ENCODE measurements at places on chromosomes 1 and 21.

DNA sequence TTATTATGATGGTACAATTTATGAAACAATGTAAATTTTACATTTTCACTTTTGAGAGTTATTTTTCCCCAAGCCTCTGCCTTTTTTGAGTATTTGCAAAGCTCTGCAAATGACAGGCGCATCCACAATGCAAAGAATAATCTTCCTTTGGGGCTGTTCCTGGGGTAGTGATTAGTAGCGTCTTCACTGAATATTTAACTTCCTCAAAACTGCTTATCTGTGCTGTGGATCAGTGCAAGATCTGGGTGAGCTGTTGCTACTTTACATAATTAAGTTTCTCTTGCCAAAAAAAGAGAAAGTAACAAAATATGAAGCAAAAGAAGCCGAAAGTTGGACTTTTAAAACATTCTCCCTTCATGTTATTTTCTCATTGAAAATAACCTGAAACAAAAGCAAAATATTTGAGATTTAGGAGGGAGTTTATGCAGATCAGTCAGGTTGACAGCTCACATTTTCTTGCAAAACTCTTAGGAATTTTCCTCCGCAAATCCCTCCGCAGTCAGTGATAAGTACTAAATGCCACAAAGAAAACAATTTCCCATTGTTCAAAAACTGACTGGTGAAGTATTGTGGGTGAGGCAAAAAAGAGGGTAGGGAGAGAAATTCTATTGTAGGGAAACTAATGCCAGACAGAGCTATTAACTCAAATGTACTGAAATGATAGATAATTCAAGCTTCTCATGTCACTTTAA is 276.4 kb upstream of the B3GALT2 start:
- no peak for DNase-seq

DNA sequence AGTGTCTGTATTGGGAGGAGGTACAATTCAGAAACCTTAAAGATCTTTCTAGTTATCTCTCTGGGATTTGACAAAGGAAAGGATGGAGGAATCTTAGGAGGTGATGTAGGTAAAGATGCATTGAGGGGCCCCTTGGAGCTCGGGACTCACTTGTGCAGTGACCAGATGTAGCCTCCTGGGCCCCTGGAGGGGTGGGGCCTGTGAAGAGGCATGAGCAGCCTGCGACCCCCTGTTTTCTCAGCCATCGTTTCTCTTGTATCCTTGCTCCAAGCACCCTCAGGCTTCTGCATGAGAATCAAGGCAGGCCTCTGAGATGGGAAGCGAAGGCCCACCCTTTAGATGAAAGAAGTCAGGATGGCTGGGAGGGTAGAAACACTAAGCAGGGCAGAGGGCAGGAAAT is 39.6 kb downstream of the LGR6 start:
- no peak for DNase-seq

DNA sequence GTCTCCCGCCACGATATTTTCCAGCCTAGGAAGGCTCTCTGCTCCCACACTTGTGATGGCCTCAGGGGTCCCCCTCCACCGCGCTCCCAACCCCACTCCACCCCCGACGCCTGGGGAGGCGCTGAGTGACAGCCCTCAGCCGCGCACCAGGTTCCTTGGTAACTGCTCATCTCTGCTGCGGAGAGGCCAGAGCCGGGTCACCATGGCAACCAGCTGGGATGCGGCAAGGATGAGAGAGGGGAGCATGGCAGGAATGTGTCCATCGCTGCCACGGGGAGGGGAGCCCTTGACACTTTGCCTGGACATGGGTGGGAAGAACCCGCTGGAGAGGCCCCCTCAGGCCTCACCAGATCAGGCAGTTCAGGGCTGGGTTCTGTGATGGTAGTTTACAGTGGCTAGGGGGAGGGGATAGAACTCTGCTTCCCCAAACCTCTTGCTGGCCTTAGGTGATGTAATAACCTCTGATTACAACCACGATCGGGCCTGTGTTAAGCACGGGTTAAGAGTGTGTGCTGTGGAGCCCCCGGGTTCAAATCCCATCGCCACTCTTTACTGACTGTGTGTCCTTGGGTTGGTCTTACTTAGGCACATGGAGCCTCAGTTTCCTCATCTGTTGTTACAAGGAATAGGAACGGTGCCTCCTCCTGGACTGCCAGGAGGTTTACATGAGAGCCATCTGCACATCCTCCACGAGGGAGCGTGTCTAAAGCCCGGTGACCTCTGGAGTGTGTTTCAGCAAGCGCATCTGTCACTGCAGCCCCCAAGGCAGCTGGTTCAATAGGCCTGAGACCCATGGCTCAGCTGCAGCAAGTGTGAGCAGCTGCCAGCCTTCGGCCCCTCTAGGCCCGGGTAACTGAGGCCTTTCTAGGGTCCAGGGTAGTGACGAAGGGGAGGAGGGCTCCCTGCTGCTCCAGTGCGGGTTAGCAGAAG is 6.3 kb downstream of the KIF17 start:
- DNase-seq, result no peak

DNA sequence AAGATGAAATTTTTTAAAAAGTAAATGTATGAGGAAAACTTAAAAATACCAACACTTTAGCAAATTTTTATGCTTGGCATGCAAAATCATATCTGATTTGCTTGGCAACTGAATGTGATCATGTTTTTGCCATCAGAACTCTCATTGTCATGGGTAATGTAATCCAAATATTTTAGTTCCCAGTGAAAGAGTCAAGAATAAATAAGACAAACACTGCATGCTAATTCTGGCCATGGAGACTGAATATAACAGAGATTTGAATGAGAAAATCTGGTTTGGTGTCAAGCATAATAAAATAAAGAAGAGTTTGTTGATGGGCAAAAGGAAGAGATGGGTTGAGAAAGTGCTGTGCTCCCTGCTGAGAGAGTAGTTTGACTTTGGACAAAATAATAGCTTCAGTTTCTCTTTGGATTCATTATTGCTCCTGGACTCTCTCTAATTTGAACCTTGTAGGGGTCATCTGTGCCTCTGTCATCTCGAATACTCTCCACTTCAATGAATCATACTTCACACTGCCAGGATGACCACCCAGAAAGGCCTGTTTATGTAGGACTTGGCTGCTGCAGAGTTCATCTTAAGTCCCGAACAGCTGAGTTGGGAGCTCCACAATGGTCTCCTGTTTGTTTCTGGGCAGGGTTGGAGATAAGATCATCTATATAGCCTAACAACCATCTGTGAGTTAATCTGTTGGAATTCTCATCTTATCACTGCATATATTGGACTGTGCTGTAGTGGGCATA is 34.4 kb downstream of the ADAMTS1 start:
- no peak for DNase-seq

- DNase-seq, result no peak
Observed at GRCh38 chr1:18944810-18945209, 11.7 kb downstream of the IFFO2 start.

GRCh38 chr21:38544661-38545060 is 46.4 kb upstream of the ERG start:
- no peak for DNase-seq

DNA sequence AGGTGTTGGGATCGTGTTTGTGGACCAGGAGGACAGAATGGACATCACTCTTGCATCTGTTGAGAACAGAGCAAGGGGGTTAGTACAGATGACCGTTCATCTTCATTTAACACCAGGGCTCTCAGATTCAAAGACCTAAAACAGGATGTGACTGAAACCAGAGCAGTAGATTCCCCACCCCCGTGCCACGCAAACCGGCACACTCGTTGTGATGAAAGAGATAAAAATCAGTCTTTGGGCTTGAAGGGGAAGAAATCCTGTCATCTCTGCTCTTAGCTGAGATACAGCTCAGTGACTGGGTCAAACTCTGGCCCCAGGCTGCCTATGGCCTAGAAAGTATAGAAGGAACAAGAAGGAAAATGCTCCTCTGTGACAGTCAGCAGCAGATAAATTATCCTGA is 146.2 kb upstream of the KRTAP19-8 start:
- peak; percentile 92 for DNase-seq

DNA sequence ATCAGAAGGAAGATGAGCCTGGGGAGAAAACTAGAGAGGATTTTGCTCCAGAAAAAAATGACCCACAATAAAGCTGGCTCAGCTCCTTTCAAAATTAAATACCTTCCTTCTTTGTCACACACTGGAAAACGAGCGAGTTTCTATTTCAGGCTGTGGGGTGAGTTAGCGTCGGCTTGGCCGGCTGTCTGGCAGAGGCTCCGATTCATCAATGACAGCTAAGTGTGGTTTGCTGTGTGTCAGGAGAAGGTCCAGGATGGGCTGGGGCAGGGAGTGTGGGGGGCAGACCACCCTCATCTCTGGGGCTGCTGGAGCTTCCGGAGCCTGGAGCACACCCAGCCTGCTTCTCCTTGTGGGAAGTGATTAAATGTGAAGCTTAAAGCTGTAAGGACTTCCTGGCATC is 120.2 kb downstream of the ETS2 start:
- no peak for DNase-seq

DNA sequence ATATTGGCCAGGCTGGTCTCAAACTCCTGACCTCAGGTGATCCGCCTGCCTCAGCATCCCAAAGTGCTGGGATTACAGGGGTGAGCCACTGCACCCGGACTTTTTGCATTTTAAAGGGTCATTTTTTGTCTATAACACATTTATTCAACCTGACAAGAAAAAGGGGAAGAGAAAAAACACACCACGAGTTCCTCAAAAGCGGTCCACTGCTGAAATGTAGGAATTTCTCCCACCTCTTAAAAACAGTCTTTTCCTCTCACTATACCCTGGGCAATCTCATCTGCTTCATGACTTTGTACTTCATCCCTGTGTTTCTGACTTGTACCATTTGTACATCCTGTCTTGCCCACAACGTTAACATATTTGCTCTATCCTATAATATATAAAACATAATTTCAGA is 413.3 kb upstream of the PTBP2 start:
- DNase-seq, result no peak

- DNase-seq, result peak; percentile 97
Observed at GRCh38 chr1:214602764-214603657, at the start of gene CENPF. Gene CENPF, plus strand, starts transcription at chr1:214603195. Its CDS starts 10,560 bp downstream, at chr1:214613755.

DNA sequence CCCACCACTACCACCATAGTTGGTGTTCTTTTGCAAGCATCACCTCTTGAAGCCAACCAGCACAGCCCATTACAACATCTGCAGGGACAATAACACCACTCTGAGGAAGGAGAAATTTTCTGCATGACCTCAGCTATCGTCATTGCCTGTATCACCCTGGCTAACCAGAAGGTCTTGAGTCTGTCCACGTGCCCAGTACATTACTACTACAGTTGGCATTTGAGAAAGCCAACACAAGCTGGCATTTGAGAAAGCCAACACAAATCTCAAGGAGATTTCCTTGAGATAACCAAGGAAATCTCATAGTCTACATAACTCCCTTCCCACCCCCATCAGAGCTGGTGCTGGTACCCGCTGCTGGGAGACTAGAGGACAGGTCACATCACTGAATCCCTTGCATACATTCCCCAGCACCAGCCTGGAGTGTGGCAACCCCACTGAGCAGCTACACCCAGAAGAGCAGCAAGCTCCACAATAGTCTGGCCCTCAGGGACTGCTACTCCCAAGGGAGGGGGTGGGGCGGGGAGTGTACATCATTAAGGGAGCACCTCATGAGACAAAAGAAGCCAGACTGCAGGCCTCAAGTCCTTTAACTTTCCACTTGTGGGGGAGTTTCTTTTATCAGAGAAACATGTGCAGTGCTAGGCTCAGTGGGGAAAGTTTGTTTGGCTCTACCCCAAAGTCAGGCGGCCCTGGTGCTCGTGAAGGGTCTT is 46.0 kb upstream of the GUCA2A start:
- no peak for DNase-seq

DNA sequence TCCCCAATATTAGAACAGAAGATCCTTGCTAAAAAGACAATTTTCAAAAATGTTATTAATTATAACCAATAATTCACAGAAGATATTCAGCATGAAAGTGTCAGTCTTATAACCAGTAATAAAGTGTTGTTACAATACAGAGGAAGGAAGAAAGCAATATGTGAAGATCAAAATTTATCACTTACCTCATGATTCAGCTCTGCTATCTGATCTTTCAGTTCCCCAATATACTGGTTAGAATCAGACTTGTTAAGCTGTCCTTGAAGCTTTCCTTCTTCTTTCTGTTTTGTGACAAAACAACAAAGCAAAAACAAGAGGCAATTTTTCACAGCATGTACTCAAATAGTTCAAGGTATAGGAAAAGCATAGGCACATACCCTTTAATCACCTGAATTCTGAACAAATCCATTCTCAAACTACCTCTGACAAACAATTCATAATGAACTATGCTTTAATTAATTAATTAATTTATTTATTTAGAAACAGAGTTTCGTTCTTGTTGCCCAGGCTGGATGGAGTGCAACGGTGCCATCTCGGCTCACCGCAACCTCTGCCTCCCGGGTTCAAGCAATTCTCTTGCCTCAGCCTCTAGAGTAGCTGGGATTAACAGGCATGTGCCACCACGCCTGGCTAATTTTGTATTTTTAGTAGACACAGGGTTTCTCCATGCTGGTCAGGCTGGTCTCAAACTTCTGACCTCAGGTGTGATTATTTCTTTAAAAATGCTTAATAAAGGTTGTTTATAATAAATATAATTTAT is 76.9 kb upstream of the GFI1 start:
- DNase-seq, result no peak

- DNase-seq, result no peak
Observed at GRCh38 chr1:10767282-10767681, 29.2 kb downstream of the CASZ1 start.

GRCh38 chr1:114648503-114648902 is 21.3 kb downstream of the DENND2C start:
- no peak for DNase-seq

- no peak for DNase-seq
Observed at GRCh38 chr21:44480200-44481053, 25.1 kb downstream of the LRRC3 start.

DNA sequence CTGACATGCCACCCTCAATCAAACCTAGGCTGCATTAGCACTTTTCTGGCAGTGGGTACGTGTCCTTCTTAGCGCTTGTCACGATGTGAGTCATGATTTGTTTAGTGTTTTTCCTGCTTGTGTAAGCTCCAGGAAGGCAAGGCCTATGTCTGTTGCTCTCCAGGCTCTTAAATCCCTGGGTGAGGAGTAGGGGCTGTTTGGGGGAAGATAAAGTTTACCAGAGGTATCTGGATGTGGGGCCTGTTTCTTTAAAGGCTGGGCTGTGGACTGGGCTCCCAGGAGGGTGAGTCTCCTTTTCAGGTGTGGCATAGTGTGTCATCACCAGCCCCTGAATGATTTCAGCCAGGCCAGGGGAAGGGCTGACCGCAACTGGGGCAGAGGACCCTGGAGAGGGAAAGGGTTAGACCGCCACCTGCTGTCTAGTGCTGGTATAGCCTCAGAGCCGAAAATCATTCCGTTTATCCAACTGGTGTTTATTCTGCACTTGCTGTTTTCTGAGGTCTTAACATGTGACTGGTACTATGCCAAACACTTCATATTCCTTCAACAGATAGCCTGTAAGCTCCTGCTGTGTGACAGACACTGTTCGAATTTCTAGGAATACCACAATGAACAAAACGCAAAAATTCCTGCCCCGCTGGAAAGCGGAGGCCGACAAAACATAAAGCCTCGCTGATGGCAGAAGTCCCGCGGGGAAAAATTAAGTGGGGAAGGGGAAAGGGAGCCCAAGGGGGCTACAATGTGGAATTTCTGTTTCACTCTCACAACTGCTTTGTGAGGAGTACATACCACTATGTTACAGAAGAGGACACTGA is 9.7 kb downstream of the SERINC2 start:
- DNase-seq, result peak; percentile 81

DNA sequence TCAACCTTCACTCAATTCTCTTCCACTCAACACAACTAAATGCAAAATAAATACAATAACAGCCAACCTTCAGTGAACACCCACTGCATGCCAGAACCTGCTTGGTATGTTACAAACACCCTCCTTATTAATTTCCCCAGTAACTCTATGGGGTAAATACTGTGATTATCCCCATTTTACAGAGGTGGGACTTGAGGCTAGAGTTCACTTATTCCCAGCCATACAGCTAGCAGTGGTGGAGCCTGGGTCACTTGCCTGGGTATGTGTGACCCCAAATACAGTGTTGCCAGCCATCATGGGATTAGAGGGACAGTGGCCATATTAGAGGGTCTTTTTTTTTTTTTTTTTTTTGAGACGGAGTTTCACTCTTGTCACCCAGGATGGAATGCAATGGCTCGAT is 1.6 kb downstream of the CPLANE2 start:
- DNase-seq, result no peak
